ENCODE measurements at places on chromosomes 3 and 15.
A peak's percentile ranks its signal among the peaks of the same experiment; 100 is the strongest.

GRCh38 chr3:3851621-3852323 lies 52.5 kb downstream of the LRRN1 start:
- DNase-seq, result no peak

DNA sequence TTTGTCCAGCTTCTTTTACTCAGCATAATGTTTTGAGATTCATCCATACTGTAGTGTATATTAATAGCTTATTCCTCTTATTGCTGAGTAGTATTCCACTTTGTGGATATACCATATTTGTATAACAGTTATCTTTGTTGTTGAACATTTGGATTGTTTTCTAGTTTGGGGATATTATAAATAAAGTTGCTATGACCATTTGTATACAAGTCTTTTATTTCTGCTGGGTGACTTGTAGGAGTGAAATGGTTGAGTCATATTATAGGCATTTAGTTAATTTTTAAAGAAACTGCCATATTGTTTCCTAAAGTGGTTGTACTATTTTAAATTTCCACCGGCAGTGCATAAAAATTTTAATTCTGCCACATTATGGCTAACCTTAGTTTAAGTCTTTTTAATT lies 53.4 kb downstream of the RPL39L start:
- DNase-seq, result peak; percentile 51

GRCh38 chr3:177596248-177596815 lies 399.1 kb upstream of the TBL1XR1 start:
- no peak for DNase-seq

- DNase-seq, result no peak
These were observed 201.1 kb downstream of the AKAP13 start for GRCh38 chr15:85581495-85581894.

DNA sequence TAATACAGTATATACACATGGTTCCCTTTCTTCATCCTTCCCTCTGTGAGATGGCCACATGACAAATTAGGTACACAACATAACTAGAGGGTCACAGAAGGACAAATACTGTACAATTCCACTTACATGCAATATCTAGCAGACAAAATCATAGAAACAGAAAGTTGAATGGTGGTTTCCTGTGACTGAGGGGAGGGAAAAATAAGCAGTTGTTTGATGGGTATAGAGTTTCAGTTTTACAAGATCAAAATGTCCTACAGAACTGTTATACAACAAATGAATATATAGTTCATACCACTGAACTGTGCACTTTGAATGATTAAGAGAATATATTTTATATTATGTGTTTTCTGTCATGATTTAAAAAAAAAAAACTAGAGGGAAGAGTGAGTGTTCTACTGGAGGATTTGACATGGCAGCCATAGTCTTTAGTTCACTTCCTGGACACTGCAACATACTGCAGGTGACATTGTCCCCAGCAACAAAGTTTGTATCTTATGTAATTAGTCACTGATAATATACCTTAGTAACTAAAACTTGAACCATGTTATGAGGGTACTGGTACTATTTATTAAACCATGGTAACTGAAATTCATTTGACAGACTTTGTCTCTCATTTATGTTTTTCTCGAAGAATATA lies 37.2 kb downstream of the CCDC54 start:
- peak; percentile 30 for DNase-seq

- no peak for DNase-seq
These were observed 53.4 kb downstream of the LARS2 start for GRCh38 chr3:45441584-45442310.

DNA sequence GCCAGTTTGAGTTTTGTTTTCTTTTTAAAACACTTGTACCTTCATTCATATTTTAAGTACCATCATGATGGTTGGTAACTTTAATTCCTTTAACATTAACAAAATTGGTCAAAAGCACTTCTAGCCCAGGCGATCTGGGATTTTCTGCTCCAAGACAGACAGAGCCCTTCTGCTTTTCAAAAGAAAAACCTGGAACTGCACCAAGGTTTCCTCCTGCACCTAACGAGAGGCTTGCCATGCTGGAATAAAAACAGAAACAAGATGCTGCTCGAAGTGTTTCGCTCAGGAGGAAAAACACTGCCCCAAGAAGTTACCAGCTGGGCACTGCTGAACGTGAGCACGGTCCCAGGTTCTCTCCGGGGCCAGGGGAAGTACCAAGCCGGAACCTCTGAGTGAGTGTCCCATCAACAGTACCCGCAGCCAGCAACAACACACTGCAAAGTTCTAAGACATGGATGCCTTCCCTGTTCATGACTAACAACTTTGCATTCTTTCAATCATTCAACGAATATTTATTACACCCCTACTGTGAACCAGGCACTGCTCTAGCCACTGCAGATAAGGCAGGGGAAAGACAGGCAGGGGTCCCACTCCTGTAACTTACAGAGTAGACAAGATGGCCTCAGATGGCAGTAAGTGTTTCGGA lies 98.8 kb downstream of the XXYLT1 start:
- DNase-seq, result no peak

DNA sequence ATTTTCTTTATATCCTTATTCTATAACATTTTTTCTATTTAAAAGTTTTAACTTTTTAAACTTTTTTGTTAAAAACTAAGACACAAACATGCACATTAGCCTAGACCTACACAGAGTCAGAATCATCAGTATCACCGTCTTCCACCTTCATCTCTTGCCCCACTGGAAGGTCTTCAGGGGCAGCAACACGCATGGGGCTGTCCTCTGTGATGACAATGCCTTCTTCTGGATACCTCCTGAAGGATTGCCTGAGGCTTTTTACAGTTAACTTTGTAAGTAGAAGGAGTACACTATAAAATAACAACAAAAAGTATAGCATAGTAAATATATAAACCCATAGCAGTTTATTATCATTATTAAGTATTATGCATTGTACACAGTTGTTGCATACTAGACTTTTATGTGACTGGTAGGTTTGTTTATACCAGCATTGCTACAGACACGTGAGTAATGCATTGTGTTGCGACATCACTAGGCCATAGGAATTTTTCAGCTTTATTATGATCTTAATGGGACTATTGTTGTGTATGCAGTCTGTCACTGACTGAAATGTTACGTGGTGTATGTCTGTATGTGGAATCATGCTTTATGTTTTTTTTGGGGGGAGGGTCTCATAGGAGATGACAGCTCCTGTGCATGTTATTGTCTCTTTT lies 18.2 kb downstream of the ATP1B3 start:
- no peak for DNase-seq

- DNase-seq, result no peak
These were observed 188.4 kb upstream of the HES1 start for GRCh38 chr3:193947596-193947995.

- no peak for DNase-seq
These were observed 10.8 kb downstream of the SLC51A start for GRCh38 chr3:196227121-196227561.

GRCh38 chr3:157390713-157391515 lies 45.7 kb upstream of the PTX3 start:
- no peak for DNase-seq

DNA sequence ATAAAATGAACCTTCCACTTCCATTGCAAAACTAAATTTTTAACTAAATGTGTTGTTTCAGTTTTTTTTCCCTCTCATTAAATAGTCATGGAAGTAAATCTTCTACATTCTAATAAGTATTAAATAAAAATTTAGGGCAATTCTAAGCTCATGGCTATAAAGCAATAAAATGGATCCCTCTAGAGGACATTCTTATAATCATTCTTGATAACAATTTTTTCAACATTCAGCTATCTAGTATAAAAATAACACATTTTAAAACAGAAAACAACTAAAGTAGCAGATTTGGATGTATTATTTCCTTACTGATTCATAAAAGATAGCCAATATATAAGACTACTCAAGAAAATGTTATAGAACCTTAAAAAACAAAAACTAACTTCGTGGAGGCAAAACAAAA lies 393.1 kb downstream of the PLOD2 start:
- DNase-seq, result no peak

DNA sequence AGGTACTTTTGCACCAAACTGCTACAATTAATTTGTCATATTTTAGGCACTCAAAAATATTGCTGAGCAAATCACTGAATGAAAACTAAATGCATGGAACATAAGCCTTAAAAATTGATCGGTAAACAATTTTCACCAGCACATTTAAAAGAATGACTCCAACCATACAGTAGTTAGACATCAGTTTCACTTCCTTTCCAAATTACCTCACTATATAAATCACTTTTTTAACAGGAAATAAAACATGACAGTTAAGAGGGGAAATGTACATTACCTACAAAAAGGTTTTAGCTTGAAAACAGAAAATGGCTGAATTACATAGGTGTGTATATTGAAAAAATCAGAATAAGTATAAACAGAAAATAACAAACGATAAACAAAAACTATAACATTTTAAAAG lies 108.4 kb downstream of the SERPINI1 start:
- DNase-seq, result peak; percentile 70

DNA sequence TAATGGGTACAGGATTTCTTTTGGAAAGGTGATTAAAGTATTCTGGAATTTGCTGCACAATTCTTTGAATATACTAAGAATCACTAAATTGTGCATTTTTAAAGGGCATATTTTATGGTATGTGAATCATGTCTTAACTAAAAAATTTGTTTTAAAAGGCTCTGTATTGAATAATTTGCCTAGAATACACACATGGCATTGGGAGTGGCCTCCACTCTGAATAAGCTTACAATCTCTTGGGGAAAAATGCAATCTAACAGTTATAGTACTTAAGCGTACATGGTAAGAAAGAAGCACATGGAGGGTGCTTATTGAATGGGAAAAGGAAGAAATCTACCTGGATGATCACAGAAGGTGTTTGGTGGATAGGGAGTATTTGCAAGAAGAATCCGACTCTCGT lies 385.1 kb downstream of the LPP start:
- no peak for DNase-seq

GRCh38 chr3:185065059-185065458 lies 87.8 kb downstream of the C3orf70 start:
- no peak for DNase-seq

DNA sequence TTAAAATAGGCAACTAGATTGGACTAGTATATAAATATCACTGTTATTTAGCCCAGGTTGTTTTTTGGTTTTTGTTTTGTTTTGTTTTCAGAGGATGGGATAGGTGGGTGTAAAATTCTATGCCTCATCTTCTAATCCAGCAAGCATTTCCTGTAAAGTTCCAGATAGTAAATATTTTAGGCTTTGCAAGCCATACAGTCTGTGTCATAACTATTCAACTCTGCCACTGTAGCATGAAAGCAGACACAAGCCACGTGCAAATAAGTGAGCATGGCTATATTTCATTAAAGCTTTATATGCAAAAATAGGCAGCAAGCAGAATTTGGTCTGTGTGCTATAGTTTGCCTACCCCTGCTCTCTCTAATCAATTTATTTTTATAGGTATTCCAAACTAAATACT lies 657.3 kb upstream of the TGFBR2 start:
- DNase-seq, result no peak

All from Karpas-422 (cell line).